C1 segment of cervical spinal cord (tissue), 14 donors: ENCODE measurements at places on chromosomes 3 and 15.
A peak's percentile ranks its signal among the peaks of the same experiment; 100 is the strongest.

DNA sequence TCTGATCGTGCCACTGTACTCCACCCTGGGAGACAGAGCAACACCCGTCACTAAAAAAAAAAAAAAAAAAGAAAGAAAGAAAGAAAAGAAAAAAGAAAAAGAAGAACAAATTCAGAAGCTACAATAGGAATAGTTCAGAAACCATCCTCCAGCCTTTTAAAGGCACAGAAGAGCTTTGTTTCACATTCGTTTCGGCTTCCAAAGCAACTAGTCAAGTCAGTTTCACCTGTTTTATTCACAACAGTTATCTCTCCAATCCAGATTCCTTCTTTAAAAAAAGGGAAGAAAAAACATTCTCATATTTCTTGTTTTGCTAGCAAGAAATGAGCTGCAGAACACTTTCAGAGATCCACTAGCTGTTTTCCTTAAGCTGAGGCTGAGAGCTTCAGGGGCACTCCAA lies 767.7 kb upstream of the CFAP20DC start:
- no peak for DNase-seq

DNA sequence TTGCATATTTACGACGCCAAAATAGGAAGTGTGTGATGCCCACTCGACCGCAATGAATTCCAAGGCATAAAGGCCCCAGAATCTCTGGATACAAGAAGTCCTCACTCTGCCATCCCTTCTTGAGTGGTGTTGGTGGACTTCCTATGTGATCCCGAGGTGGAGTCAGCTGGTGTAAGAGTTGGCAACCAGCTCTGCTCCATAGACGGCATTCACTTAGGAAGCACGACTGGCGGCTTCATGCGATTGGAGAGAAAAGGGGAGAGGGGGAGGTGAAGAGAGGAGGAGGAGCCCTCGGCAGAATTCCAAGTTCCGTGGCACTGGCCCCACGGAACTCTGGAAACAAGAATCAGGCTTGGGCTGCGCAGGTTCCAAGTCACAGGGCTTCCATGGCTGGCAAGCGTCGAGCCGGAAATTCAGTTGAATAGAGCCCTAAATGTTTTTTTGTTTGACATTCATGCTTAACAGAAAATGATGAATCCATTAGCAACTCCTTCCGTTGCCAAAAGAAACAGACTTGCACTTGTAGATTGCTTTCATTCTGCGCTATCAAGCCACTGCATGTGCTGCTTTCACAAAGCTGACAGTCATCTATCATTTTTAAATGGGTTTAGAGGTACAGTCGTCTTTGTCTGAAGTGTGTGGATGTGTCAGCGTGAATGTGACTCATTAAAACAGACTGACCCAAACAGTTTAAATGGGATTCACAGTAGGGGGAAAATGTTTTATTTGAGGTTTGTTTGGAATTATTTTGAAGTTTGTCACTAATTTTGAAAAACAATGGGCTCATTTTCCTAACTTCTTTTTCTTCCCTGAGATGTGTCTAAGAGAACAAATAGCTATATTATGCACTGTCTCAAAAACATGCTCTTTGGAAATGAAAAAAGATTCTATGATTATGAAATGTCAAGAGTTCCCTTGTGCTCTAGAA lies 428.3 kb upstream of the ATP11B start:
- peak; percentile 80 for DNase-seq

DNA sequence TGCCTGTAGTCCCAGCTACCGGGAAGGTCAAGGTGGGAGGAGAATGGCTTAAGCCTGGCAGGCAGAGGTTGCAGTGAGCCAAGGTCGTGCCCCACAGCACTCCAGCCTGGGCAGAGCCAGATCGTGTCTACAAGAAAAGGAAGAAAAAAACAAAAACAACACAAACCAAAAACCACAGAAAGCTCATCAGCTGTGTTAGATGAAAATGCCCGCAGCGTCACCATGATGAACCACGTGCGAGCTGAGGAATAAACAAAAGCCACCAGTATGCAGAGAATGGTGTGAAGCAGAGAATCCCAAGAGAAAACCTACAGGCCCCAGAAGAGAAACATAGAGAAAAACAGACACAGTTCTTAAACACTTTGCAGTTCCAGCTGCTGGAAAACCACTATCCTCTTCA lies 19.7 kb upstream of the TM4SF19 start:
- DNase-seq: no peak

DNA sequence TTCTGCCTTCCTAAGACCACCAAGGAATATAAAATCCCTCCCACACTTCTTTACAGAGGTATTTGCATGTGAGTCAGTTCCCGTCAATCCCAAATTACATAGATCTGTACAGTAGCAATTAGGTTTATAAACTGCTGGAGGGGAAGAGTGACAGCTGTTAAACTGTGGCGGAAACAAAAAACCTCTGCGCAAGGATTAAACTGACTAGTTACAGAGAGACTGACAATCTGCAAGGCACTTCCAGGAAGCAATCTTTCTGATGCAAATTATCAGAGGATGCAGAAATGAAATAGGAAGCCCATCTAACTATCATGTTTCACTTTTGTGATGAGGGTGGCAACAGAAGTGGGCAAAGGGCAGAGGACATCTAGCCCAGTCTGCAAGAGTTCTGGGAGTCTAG lies 150.4 kb downstream of the RTP4 start:
- DNase-seq: no peak

DNA sequence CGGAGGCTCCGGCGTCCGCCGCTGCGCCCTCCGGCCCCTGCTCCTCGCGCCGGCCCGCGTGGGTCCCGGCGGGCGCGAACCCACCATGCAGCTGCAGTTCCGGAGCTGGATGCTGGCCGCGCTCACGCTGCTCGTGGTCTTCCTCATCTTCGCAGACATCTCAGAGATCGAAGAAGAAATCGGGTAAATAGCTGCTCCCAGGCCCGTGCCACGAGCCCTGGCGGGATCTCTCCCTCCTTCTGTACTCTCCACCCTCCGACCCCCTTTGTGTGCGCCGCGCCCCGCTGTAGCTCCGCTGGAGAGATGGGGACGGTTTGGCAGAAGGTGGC lies 263 bp downstream of the ST8SIA2 start:
- DNase-seq: no peak

DNA sequence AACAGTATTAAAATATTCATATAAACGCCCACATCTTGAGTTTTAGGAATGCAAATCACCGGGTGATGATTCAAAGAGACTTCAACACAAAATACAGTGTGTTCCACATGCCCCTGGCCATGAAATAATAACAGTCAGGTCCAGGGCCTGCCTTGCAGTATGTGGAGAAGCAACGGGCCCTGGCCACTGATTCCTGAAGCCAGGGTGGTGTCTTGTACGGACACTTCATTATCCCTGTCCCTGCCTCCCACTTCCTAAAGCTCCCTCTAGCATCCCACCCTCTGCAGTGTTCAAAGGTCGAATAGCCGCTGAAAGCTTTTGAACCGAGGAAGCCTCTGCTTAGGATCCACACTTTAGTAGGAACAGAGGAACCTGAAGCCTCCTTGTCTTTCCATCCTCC lies 50.4 kb upstream of the PCSK6 start:
- no peak for DNase-seq

GRCh38 chr3:16056217-16056616 lies 118.3 kb upstream of the GALNT15 start:
- no peak for DNase-seq

DNA sequence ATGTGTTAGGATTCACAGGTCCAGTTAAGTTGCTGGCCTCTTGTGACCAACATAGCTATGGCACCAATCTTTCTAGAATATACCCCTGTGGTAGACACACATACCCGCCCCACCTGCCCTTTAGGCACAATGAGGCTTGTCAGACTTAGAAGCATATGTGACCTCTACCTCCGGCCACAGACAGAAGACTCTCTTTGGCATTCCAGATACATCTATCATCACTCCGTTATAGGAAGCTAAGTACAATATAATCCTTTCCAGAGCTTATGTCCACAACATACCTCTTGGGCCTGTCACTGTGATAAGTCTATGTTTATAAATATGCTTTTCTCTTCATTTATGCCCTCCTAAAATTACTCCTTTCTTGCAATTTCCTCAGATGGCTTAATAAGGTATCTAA lies 39.8 kb downstream of the CD47 start:
- no peak for DNase-seq

- DNase-seq: no peak
These were observed 294.9 kb downstream of the RORA start for GRCh38 chr15:60933900-60934885.

- no peak for DNase-seq
These were observed 39.6 kb upstream of the LIPC start for GRCh38 chr15:58392141-58392540.

- DNase-seq: no peak
These were observed 49.5 kb downstream of the CCDC12 start for GRCh38 chr3:46926871-46927717.

- no peak for DNase-seq
These were observed 53.0 kb downstream of the ATP10A start for GRCh38 chr15:25810154-25810553.

- DNase-seq: no peak
These were observed 17.1 kb upstream of the HEG1 start for GRCh38 chr3:125072749-125073389.

DNA sequence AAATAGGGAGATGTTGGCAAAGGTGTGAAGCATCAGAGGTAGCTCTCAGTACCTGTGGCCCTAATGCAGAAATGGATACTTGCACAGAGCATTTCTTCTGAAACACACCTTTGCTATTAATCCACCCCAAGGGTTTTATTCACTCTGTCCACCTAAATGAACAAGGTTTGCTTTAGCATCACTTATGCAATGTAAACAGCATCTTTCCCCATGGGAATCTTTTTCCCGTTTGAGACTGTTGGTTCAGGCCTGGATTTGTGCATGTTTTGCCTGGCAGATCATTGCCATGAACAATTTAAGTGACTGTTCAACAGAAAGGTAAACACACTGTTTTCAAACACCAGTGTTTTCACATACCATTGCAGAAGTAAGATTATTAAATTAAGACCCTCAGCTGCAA lies 508.3 kb downstream of the SOX2 start:
- no peak for DNase-seq

GRCh38 chr3:119945291-119945690 lies 149.0 kb downstream of the GSK3B start:
- no peak for DNase-seq

GRCh38 chr3:126136428-126137220 lies 43.8 kb downstream of the ALDH1L1 start:
- DNase-seq: no peak

- no peak for DNase-seq
These were observed 93.7 kb upstream of the UBE3A start for GRCh38 chr15:25532269-25533140.

DNA sequence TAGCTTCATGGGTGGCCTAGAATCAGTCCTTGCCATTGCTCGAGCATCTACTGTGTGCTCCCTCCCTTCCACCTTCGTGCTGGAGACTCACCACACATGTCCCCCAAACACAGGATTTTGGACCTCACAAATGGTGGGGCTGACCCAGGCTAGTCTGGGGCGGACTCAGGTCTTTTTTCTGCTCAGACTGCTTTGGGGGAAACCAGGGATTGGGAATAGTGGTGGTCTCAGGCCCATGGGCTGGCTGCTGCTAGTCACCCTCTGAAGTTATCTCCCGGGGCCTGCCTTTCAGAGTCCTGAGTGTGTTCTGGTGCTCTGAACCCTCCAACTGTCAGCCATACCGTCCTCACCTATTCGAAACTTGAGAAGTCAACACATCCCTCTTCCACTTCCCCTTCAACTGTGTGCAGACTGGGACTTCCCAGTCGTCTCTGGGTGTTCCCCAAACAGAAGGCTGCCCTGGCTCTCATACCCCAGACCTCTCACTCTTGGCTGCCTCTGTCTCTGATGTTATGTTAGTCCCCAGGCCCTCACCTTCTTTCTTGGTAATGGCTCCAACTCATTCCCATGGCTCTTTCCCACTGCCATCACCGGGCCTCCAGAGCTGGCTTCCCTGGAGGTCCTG lies 46.0 kb downstream of the PPCDC start:
- peak; percentile 26 for DNase-seq

DNA sequence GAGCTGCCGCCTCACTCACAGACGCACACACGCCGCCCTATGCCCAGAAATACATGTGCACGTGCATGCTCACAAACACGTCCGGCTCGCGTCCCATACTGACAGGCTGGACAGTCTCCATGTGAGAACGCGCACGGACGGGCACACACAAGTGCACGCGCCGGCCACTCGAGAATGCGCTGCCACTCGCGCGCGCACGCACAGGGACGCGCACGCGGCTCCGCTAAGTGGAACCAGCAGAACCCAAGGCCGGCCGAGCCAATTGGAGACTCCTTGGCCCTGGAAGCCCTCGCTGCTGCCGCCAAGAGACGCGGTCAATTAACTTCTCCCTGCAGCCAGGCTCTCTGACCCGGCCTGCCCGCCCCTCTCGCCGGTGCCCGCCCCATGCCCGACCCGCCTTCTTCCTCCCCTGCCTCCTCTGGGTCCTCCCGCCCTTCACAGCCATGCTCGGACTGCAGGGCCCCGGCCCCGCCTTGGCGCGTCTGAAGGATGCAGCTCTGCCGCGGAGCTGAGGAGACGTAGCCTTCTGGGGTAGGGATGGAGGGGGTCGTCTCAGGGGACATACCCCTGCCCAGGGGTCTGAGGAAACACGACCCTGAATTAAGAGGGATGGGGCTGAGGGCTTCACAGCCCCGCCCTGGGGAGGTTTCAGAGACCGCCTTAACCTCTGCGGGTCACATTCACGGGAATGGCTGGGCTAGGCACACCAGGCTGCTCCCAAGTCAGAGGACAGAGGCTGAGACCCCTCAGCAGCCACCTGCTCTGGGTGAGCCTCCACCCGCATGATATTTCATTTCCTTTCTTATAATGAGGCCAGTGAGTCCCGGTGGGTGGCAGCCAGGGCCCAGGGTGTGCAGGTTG lies 15.0 kb downstream of the PTH1R start:
- DNase-seq: peak; percentile 76

GRCh38 chr15:101152914-101153313 lies 98.9 kb downstream of the CHSY1 start:
- DNase-seq: no peak

DNA sequence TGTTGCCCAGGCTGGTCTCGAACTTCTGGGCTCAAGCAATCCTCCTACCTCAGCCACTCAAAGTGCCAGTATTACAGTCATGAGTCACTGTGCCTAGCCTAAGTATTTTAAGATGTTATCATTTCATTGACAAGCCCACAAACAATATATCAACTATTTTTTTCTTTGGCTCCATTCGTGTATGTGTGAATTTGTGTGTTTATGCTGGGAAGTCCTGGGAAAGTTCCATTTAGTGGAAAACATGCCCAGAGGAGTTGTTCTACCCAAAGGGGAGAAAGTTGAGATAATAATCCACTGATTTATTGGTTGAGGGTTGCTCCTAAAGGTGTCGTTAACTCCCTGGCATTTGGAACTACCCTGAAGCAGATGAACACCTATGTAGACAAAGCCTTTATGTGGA lies 58.8 kb downstream of the KIF9 start:
- DNase-seq: no peak

GRCh38 chr15:57503911-57504598 lies 87.6 kb upstream of the MYZAP start:
- DNase-seq: no peak

DNA sequence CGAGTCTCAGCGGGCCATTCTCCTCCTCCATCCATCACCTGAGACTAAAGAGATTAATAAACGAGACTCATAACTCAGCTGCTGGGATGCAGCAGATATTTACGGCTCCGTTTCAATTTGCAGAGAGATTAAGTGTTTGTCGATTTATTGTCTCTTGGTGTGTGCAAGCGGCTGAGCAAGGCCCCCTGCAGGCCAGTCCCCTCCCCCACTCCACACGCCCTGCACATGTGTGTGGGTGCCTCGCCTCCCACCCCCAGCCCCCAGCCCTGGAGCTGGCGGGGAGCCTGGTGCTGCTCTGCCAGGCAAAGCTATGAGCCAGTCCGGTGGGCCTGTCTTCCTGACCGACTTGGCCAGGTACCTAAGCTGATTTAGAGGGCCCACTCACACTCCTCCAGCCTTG lies 63.0 kb downstream of the CYP11A1 start:
- DNase-seq: no peak
